Hematopoietic multipotent progenitor cell treated with erythropoietin and hydrocortisone succinate and interleukin-3 and kit ligand, for 17 days (in vitro differentiated cells): ENCODE measurements at places on chromosomes 3 and 15.

- no peak for DNase-seq
Measured at GRCh38 chr15:51053571-51053970, 41.1 kb downstream of the TNFAIP8L3 start.

GRCh38 chr15:41560572-41560874, 1.5 kb downstream of the TYRO3 start:
- DNase-seq, result no peak

GRCh38 chr3:35295906-35296305, 343.4 kb upstream of the ARPP21 start:
- no peak for DNase-seq

- no peak for DNase-seq
Measured at GRCh38 chr15:74132681-74133651, 2.6 kb downstream of the ISLR2 start.

GRCh38 chr3:25427942-25428788, at the start of gene RARB:
Gene RARB, plus strand, starts transcription at chr3:25428263. Its CDS starts 469 bp downstream, at chr3:25428732.
- DNase-seq, result no peak

DNA sequence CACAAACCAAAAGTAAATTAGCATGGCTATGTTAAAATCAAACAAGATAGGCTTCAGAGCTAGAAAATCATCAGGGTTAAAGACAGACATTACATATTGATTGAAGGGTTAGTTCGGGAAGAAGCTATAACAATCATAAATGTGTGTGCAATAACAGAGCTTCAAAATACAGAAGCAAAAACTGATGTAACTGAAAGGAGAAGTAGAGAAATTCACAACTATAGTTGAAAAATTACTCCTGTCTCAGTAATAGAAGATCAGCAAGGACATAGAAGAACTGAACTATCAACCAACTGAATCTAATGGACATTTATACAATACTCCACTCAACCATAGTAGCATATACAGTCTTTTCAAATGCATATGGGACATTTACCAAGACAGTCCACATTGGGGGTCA, 59.4 kb downstream of the MCTP2 start:
- no peak for DNase-seq

DNA sequence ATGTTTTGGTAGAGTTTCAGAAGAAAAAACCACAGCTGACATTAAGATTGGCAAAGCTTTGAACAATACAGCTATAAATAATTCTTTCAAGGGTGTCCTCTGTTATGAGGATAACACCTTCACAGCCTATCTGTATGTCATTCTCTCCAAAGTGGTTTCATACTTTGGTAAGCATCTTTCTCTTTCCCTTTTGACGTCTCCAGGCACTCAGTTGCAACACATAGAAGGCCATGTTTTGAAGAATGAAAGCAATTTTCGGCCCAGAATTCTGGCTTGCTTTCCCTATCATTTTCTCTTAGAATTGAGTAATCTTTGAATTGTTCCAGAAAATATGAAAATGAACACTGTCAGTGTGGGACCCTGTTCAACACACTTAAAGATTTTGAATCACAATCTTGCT, 200.0 kb upstream of the CBLB start:
- no peak for DNase-seq

GRCh38 chr15:90819390-90819789, 49.0 kb upstream of the FURIN start:
- no peak for DNase-seq

DNA sequence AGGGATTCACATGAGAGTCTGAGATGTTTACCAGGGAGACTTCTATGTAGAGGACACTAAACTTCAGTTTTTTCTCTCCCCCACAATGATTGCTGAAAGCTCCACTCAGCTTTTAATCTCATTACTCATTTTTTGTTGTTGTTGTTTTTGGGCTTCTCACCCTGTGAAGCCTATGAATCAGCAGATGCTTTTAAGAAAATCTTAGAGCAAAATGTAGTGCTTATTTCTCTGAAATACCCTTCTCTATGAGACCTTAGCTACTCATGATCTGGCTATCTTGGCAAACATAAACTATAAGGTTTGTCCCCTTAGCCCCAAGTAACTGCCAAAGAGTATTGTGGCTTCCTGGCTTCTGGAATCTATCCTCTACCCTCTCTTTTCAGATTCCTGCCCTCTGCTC, 537.3 kb downstream of the OCA2 start:
- no peak for DNase-seq

- no peak for DNase-seq
Measured at GRCh38 chr3:184604615-184605290, 43.2 kb downstream of the EPHB3 start.

GRCh38 chr3:138945709-138946662, 951 bp downstream of the FOXL2 start:
- DNase-seq, result no peak

DNA sequence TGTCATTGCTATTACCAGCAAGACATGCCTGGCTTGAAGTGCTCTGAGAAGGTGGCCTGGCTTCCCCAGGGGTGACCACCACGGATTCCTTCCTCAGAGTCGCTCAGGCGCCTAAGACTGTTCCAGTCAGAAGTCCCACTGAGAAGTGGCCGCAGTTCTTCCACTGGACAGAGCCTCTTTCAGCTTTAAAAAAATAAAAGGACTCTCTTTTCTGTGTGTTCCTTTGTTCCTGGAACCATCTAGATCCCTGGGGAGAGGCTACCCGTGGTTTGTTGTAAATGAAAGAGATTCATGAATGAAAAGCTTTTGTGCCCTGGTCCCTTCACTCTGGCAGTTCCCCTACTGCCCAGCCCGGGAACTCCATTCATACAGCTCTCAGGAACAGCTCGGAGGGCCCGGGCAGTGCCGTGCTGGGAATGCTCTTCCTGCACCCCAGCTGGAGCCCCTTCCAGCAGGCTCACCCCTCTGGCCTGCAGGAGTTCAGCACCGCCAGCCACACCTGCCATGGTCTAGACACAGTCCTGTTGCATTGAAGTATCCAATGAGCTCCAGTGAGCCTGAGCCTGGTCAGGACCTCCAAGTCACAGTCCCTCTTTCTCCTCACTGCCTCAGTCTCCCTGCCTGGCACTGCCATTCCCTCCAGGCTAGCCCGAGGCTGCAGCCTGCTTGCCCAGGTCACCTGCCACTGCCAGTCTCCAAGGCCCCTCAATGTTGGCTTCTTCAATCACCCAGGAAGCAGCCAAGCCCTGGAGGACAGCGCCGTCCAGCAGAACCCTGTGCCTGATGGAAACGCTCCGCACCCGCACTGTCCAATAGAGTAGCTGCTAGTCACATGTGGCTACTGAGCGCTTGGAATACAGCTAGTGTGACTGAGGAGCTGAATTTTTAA, 75.4 kb downstream of the XXYLT1 start:
- no peak for DNase-seq

DNA sequence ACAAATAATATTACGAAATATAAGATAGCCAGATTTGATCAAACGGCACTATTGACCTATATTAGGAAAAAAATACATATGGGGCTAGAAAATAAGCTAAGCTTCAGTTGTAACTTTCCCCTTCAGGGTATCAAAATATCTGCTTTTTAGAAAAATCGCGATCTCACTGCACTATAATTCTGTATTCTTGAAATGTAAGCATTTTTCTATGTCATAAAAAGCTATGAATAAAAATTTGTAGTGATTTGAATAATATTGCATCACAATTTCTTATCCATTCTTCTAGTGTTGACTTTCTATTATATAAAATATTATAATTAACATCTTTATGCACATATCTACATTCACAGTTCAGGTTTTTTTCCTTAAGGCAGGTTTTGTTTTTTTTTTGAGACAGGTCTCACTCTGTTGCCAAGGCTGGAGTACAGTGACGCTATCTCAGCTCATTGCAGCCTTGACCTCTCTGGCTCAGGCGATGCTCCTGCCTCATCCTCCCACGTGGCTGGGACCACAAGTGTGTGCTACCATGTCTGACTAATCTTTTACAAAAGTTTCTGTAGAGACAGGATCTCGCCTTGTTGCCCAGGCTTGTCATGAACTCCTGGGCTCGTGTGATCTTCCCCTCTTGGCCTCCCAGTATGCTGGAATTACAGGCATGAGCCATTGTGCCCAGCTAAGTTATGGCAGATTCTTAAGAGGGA, 21.6 kb downstream of the EMC4 start:
- no peak for DNase-seq

GRCh38 chr3:12046406-12046805, 42.2 kb downstream of the SYN2 start:
- no peak for DNase-seq

GRCh38 chr3:138921316-138922292, 25.3 kb downstream of the FOXL2 start:
- no peak for DNase-seq

- DNase-seq, result no peak
Measured at GRCh38 chr3:141499965-141500364, 13.1 kb downstream of the RASA2 start.

DNA sequence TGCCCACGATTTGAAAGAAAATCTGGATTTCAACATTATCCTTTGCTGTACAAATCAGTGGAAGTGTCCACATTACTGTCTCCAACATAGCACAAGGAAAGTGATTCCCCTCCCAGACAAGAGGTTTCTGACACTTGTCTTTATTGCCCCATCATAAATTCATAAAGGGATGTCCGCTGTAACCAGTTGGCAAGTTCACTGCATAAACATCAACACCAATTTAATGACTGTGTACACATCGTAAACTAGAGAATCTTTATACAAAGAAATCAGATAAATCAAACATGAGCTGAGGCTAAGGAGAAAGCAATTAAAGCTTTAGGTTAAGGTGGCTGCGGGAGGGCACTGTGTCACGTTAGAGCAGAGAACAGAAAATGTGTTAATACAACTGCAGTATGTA, 129.8 kb downstream of the MEIS2 start:
- no peak for DNase-seq

DNA sequence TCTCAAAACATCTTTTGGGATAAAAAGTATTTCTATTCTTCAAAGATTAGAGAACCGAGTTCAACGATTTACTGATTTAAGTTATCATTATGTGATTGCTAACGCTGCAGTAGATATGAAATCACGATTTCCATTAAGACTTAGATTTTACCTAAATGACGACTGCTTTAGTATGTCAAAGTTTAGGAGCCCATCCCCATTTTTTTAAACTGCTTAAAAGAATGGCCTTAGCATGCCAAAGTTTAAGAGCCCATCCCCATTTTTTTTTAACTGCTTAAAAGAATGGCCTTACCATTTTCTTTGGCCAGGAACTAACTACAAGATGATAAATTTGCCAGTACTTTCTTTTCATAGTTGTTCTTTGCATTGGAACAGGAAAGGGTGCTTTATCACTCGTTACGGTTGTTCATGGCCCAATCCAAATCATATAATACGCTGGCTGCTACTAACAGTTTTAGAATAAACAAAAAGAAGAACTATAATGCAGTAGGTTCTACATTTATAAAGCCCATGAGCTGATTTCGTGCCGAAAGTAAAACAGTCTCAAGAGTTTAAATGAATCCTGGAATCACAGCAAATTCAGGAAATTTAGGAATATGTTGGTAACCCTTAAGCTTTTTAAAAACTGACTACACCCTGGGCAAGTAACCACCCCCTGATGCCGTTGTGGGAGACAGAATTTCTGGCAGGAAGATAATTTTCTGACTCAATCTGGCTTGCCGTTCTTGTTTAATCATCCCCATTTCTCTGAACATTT, 869 bp upstream of the TSC22D2 start:
- no peak for DNase-seq

DNA sequence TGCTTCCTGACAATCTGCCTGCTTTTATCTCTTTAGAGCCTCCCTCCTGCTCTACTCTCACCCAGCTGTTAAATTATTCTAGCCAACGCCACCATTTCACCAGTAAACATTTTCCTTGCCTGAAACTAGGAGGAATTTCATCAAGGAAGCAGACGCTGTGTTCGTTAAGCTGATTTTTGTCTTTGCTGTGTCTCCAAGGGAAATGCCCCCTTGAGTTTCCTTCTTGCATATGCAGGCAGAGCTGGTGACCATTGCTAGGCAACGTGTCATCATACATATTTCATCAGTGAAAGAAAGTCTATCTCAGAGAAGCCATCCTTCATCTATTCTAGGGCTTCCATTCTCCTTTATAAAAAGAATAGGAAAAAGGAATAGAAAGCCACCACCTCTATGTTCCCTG, 87.0 kb upstream of the ST8SIA2 start:
- no peak for DNase-seq

- no peak for DNase-seq
Measured at GRCh38 chr15:76439542-76439941, 103.0 kb downstream of the ISL2 start.

- no peak for DNase-seq
Measured at GRCh38 chr15:71003319-71003718, 110.7 kb downstream of the LRRC49 start.

DNA sequence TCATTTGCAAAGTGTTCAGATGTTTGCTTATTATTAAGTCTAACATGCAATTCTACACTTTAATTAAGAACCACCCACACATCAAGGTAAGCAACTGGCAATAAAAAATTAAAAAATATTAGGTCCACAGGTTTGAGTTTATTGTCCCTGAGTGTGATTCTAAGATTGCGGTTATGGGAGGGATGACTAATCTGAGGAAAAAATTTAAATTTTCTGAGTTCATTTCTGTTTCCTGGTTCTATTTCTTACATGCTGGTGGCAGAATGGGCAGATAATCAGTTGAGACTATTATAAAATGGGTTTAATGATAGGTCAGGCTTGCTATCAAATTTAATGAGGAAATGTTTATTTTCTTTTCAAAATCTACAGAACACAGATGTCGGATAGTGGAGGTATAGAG, 105.9 kb downstream of the TP63 start:
- DNase-seq, result no peak

DNA sequence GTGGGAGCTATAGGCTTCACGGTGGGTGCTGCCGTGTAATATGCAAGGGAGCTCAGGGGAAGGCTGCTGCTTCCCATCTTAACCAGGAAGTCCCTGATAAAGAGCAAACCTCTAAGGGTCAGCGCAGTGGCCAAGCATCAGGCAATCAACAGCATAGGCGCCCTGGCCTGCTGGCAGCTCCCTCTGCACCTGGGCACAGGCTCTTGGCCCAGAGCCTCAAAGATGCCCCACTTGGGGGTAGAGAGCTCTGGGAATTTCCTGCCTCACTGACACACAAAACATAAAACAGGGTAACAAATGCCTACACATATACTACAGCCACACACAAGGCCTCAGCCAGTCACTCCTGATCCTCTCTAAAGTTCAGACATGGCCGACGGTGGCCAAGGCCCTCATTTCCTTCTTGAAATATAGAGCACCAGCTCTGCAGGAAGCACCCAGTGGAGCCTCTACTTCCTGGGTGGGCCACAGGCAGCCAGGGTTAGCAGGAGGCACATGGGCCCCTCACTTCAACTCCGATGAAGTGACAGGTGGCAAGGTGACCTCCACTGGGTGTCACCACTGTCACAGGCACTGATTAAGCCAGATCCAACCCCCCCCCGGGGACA, 20.5 kb downstream of the SLC41A3 start:
- DNase-seq, result no peak

- no peak for DNase-seq
Measured at GRCh38 chr3:114846252-114846651, 300.8 kb downstream of the ZBTB20 start.

GRCh38 chr15:69511015-69511414, 58.4 kb downstream of the RPLP1 start:
- DNase-seq, result no peak

GRCh38 chr3:134449951-134450350, 35.8 kb downstream of the ANAPC13 start:
- DNase-seq, result no peak

- DNase-seq, result no peak
Measured at GRCh38 chr15:101489599-101490407, at the start of gene PCSK6. Gene PCSK6, minus strand, starts transcription at chr15:101489707. Its CDS starts 37 bp downstream, at chr15:101489670.
